GM13976 (cell line): ENCODE measurements at places on chromosomes 5 and 9.

GRCh38 chr9:71518045-71518827 lies 250.1 kb downstream of the CEMIP2 start:
- no peak for DNase-seq

GRCh38 chr9:72924154-72924790 lies 28.6 kb downstream of the ALDH1A1 start:
- no peak for DNase-seq

GRCh38 chr9:36731068-36731956 lies 158.6 kb downstream of the MELK start:
- DNase-seq: no peak

GRCh38 chr9:114852050-114852594 lies 46.3 kb upstream of the TNFSF15 start:
- DNase-seq: no peak

GRCh38 chr5:159750226-159750625 lies 166.1 kb upstream of the ADRA1B start:
- DNase-seq: no peak

DNA sequence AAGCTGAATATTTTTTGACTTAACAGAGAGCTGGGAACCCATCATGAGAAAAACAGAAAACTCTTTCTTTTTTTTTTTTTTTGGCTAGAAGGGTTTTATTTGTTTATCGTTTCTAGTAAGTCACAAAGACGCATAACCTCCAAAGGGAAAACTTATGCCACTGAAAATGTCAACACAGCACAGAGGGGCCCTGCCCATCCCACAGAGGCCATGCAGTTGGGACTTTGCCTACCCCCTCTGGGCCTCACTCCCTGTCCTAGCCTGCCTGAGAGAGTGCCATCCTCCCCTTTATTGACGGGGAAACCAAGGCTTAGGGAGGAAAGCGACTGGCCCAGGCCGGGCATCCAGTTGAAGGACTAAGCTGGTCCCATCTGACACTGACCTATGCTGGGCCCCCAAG lies 74.7 kb downstream of the VAV2 start:
- DNase-seq: no peak
